ENCODE measurements at places on chromosomes 12 and 14.

GRCh38 chr14:100035700-100036099, 29.5 kb upstream of the EVL start:
- no peak for DNase-seq

GRCh38 chr14:96629558-96630222, 127.5 kb downstream of the PAPOLA start:
- no peak for DNase-seq

DNA sequence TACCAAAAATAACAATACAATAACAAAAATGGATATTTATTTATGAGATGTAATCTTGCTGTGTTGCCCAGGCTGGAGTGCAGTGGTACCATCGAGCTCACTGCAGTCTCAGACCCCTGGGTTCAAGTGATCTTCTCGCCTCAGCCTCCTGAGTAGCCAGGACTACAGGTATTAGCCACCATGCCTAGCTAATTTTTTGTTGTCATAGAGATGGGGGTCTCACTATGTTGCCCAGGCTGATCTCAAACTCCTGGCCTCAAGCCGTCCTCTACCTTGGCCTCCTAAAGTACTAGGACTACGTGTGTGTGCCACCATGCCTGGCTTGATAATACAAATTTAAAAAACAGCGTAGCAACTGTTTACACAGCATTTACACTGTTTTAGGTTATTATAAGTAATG, 23.1 kb downstream of the ARHGAP5 start:
- DNase-seq, result no peak

- DNase-seq, result no peak
Measured at GRCh38 chr12:17301544-17301943, 695.6 kb upstream of the LMO3 start.

- DNase-seq, result no peak
Measured at GRCh38 chr12:81896771-81897170, 137.6 kb upstream of the PPFIA2 start.

- no peak for DNase-seq
Measured at GRCh38 chr12:24393071-24393470, 443.6 kb upstream of the SOX5 start.

DNA sequence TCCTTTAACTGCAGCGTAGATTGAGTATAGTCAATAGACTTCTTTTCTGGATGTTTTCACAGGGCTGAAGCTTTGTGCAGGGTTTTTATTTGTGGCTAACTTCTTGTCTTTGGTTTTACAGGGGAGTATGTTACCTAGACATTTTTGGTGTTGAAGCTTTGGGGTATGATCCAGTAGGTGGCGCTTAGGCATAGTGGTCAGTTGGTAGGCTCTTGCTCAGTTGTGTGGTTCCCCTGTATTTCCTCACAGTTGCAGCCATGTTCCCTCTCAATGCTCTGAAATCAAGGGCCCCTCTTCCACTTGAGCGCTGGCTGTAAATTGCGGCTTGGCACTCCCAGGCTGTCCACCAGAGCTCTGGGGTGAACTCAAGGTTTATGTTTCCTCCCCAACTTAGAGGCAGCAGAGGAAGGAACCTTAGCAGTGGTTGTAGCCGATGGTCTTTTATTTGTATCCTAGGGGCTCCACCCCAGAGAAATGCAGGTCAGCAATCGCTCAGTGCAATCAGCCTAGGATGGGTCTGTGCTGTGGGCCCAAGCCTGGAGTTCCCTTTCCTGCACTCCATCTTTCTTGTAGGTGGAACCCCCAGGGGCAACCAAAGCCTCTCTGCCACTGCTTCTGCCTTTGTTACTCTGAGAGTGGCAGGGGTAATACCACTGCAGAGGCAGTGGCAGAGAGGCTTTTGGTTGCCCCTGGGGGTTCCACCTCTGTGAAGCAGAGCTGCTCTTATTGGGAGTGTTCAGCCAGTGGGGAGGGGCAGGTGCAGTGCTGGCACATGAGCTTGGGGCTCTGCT, 55.1 kb downstream of the CMAS start:
- DNase-seq, result no peak

DNA sequence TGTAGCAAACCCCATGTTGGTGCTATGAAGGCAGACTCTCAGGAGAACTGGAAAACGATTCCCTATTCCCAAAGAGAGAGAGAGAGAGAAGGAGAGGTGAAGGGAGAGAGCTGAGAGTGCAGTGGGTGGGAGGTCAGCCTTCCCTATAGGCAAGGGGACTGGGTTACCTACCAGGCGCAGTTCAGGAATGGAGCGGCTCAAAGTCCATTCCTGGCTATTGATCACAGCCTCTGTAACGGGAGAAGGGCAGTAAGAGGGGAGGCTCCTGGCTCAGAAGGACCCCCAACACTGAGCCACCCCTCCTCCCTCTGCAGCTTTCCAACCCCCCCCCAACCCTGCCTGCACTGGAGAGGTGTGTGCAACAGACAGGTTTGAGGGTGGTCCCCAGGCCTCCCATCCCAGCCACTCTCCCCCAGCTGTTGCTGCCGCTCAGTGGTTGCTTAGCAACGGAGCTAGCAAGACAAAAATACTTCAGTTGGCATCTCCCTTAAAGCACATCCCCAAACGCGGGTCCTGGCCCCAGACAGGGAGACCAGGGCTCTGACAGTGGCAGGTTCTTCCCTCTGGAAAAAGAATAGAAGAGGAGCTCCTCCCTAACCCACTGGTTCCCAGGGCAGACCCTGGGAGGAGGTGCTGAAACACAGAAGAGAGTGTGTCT, 3.2 kb downstream of the AGAP2 start:
- no peak for DNase-seq

DNA sequence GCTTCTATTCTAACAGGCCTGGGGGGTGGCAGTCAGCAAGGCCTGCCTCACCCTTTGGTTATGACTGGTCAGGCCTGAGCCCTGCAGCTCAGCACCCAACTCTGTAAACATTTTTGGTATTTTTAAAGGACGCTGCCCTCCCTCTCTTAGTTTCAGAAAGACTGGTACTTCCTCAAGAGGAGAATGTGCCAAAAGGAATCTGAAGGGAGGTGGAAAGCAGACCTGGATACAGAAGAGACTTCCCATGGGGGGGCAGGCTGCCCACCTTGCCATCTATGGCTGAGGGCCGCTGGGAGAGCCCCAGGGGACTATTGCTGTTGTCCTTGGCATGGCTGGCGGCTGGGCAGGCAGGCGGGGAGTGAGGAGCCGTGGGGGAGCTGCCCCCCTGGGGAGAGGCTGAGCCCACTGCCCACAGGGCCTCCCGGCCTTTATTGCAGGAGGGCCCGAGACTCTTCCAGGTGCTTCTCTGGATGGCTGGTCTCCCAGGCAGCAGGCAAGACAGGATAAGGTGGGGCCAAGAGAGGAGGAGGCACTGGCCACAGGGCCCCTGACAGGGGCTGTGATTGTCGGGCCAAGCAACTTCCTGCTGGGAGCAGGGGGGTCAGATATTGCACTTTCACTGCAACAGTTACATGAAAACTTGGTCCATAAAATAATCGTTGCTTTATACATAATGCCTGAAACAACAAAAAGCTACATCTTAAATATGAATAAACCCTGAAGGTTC, 3.5 kb downstream of the ARL6IP4 start:
- no peak for DNase-seq

GRCh38 chr12:26014085-26014484, 55.6 kb downstream of the RASSF8 start:
- no peak for DNase-seq

DNA sequence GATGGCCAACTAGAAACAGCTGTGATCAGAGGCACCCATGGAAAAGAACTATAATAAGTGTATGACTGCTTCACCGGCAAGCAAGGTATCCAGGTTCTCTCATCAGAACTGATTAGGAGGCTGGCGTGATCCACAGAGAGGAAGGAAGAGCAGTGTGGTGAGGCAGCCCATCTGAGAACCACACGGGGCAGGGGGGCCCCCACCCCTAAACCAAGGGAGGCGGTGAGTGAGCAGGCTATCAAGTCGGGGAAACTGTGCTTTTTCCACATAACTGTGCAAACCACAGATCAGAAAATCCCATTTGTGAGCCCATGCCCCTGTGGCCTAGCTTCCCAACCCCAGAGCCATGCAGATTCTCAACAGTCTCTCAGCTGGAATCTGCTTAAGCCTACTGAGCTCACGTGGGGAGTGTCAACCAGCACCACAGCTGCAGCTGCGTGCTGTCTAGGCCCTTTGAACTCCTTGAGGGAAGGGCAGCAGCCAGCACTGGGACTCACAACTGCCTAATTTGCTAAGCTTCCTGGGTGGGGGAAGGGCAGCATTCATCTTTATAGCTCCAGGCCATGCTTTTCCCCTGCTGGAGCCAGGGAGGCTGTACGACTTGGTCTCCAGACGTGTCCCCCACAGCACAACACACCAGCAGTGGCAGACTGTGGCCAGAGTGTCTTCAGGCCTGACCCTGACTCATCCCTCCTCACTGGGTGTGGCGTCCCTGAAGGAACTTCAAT, 444.4 kb upstream of the ATP2B1 start:
- DNase-seq, result no peak

DNA sequence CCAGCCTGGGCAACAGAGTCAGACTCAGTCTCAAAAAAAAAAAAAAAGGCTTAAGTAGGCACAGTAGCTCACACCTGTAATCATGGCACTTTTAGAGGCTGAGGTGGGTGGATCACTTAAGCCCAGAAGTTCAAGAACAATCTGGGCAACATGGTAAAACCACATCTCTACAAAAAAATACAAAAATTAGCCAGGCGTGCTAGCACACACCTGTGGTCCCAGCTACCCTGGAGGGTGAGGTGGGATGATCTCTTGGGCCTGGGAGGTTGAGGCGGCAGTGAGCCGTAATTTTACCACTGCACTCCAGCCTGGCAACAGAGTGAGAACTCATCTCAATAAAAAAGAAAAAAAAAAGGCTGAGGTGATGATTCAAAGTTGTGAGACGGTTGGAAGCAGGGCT, 9.1 kb upstream of the RESF1 start:
- no peak for DNase-seq

DNA sequence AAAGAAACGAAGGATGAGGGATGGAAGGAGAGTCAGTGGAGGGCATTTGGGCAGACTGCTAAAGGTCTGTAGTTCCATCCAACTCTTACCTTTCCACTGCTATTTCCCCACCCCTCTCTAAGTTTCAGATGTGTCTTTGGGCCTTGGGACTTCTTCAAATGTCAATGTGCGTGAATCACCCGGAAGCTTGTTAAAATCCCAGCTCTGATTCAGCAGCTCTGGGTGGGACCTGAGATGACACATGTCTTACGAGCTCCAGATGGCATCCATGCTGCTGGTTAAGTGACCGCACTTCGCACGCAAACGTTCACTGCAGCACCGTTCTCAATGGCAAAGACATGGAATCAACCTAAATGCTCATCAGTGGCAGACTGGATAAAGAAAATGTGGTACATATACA, 309.9 kb downstream of the VRK1 start:
- DNase-seq, result no peak

- DNase-seq, result no peak
Measured at GRCh38 chr14:53528185-53528671, 375.1 kb upstream of the DDHD1 start.

- no peak for DNase-seq
Measured at GRCh38 chr12:88237954-88238353, 95.8 kb downstream of the TMTC3 start.

DNA sequence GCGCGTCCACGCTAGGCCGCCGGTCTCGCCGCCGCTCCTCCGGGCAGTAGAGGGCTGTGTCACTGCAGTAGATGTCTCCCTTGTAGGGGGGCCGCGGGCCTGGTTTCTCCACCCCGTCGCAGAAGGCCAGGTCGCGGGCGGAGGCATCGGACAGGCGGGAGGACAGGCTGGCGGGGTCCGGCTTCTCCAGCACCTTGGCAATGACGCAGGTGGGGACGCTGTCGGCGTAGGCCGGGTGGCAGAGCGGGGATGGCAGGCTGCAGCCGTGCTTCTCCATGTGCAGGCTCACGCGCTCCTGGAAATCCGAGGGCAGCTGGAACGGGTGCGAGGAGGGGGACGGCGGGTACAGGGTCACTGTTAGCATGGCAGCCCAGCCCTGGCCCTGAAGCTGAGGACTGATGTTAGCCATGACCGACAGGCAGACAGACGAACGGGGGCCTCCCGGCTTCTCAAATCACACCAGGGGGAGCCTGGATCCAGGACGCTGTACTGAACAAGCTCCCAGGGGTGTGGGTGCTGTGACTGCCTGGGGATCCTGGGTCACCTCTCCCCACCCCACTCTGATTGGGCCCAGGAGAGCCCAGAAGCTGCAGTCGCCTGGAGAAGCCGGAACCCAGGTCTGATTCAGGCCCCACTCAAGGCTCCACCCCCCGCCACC, 48.1 kb downstream of the BEGAIN start:
- no peak for DNase-seq

DNA sequence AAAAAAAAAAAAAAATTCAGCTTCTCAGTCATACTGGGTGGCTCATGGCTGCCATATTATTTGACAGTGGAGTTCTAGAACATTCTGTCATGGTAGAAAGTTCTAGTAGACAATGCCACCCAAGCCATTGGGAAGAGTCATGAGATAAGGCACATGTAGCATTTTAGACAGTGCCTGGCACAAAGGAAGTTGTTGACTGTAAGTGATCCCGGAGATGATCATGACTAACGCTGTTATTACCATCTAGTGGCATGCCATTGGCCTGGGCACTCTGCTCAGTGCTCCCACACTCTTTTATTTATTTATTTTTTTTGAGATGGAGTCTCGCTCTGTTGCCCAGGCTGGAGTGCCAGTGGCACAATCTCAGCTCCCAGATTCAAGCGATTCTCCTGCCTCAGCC, 80.4 kb downstream of the FOXN4 start:
- DNase-seq, result no peak

DNA sequence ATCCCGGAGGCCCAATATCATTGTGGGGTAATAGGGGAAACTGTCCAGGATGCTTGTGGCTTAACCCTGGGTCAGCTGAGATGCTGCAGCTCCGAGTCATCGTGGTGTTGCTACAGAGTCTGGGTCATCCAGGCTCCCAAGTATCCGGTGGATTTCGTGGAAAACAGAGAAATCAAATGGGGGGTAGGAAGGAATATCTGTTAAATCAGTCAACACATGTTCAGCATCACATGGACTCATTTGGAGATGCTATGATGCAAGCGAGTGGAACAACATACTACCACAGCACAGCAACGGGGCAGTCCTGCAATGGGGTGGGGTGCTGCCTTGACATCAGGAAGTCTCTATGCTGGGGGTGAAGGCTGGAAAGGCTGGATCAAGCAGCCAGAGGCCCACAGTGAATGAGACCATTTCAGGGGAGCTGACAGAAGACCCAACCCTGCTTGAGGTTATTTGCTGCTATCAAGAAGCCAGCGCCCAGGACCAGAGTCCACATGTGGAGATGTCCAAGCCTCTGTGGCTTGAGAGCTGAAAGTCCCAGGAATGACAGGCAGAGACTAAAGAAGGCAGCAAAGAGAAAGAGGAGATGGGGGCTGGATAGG, 22.9 kb downstream of the VDR start:
- DNase-seq, result no peak

DNA sequence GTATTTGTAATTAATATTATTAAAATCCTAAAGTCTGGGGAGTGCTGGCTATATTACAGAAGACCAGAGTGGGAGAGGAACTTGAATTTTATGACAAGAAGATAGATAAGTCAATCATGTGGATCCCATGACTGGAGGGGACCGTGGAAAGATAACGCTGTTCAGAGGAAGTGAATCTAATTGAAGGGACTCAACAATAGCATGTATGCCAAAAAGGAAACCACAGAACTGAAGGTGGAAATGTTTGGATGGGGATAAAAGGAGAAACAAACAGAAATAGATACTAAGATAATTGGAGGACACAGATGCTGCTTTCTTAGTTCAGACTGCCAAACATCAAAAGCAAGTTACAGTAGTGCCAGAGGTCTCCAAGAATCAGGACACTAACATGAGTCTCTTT, 21.1 kb downstream of the OR6J1 start:
- no peak for DNase-seq

- no peak for DNase-seq
Measured at GRCh38 chr12:105676694-105677093, 346.2 kb downstream of the C12orf75 start.

- no peak for DNase-seq
Measured at GRCh38 chr14:71579331-71579730, 352.9 kb upstream of the RGS6 start.

All from stimulated activated CD8-positive, alpha-beta memory T cell treated with anti-CD3 and anti-CD28 coated beads, Interleukin-7, amount 100 ng/mL, for 4 hours (primary cell).